ENCODE measurements at places on chromosomes 11 and 22.

DNA sequence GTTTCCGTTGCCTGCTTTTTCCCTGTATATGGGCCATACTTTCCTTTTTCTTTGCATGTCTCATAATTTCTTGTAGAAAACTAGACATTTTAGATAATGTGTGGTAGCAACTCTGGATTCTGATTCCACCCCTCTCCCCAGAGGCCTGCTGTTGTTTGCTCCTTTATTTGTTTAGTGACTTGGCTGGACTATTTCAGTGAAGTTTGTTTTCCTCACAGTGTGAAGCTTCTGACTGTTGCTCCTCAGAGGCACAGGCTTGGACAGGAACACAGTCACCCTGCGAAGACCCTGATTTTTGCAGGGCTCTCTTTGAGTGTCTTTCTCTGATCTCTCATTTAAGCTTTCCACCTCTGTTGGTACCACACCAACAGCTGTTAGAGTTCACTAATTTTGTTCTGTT lies 72.5 kb downstream of the SWAP70 start:
- DNase-seq, result no peak

DNA sequence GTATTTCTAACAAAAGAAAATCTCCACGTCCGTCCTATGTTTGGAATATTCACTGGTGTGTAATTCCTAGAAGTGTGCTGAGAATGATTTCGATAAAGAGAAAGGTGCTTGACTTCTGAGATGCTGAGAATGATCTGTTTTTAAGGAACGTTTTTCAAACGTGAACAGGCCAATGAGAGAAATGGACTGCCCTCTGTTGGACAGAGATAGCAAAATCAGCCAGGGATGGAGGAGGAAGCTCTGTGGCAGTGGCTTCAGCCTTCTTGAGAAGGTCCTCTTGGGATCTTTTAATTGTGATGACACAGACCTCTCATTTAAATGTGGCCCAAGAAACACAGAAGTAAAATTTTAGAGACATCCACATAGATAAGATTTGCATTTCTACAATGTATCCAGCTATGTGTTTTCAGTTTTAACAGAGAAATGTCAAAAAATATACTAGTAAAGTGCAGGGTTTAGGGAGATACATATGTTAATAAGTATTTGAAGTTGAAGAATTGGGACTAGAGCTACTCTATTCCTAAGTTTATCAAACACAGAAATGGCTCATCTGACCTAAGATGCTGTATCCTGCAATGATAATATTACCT lies 84.0 kb upstream of the RCN1 start:
- DNase-seq, result peak; percentile 53

DNA sequence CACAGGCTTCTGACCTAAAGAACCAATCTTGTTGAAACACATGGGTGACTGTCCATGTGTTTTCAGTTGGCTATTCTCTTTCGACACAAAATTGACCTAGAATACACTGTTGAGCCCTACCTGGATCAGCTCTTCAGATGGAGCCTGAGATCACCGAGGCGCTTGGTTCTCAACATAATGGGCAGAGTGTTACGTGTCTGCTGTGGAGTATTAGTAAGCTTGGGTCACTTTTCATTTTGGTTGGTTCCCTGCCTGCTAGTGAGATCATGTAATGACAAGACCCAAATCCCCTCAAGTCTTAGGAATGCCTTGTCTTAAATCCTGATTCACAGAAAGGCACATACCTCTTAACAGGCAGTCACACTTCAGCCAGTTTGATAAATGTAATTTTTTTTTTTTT lies 8.7 kb downstream of the MED19 start:
- DNase-seq, result no peak

GRCh38 chr11:64933935-64934681 lies 1.6 kb downstream of the GPHA2 start:
- no peak for DNase-seq

GRCh38 chr11:96554236-96554820 lies 164.5 kb downstream of the JRKL start:
- no peak for DNase-seq

- DNase-seq, result no peak
Observed at GRCh38 chr11:13290221-13290980, 12.8 kb downstream of the BMAL1 start.

- no peak for DNase-seq
Observed at GRCh38 chr11:86440843-86441242, 66.2 kb downstream of the CCDC81 start.

GRCh38 chr11:65524014-65524740 lies 706 bp upstream of the SCYL1 start:
- DNase-seq, result no peak

DNA sequence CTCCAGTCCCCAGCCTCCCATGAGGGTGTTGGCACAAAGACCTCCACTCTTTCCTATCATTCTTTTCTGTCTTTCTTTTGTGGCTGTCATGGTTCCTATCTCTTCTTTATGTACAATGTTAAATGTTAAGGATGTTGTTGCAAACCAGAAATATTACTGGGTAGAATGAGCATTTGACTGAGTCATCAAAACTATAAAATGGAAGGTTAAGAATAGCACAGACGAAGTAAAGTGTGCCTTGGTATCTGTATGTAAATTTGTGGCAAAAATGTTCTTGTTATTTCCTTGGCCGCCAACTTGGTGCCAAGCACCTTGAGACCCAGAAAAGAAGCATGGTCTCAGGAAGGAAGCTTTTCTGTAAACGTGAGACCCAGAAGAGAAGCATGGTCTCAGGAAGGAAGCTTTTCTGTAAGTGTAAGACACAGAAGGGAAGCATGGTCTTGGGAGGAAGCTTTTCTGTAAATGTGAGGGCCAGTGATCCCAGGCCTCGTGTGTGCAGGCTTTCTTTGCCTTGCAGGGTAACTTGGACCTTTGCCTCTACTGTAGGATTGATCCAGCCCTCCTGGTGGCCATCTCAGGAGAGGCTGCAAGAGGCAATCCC lies 6.7 kb upstream of the PKP3 start:
- no peak for DNase-seq

DNA sequence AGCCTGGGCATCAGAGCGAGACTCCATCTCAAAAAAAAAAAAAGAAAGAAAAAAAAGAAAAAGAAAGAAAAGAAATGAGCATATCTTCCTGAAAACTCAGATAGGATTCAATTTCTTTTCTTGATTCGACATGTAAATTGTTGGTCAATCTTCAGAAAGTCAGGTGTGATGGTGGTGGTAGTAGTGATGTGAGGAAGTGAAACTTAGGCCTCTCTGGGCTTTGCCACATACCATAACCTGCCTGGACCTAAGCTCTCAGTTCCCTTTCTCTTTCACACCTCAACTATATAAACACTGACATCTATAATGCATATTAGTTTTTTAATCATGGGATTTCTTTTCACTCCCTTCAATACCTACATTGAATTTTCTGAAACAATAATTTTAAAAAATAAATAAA lies 98.0 kb upstream of the TBCEL start:
- no peak for DNase-seq

DNA sequence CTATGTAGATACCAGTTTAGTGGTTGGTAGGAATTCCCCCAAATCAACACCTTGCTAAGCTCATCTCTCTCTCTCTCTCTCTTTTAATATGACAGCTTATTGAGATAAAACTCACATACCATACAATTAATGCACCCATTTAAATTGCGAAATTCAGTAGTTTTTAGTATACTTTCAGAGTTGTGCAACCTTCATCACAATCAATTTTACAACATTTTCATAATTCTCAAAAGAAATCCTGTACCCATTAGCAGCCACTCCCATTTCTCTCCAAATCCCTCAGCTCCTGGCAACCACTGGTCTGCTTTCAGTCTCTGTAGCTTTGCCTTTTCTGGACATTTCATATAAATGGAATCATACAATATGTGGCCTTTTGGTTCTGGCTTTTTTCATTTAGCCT lies 13.3 kb downstream of the NNMT start:
- no peak for DNase-seq

- DNase-seq, result no peak
Observed at GRCh38 chr11:81987829-81988472, 745.7 kb downstream of the FAM181B start.
